ENCODE measurements at places on chromosomes 3 and 15.
A peak's percentile ranks its signal among the peaks of the same experiment; 100 is the strongest.

- no peak for DNase-seq
Measured at GRCh38 chr3:72632129-72632528, 216.1 kb downstream of the SHQ1 start.

- peak; percentile 44 for DNase-seq
Measured at GRCh38 chr3:23239211-23240068, 36.3 kb downstream of the UBE2E2 start.

DNA sequence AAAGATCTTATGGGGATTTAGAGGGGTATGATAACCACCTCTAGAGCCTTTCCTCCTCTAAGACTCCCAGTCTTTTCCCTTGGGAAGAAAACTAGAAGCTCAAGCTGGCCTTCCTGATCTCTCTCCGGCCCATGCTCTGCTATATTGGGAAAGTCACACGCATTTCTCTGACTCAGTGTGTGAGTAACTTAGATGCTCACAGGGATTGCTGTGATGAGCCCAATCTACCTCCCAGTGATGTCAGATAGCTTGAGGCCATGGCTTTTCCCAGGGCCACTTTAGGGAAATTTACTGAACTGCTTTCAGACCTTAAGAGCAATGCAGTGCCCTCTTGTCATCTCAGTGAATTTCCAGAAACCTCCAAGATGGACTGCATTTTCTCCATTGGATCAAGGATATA is 8.6 kb upstream of the ST8SIA2 start:
- DNase-seq: no peak

DNA sequence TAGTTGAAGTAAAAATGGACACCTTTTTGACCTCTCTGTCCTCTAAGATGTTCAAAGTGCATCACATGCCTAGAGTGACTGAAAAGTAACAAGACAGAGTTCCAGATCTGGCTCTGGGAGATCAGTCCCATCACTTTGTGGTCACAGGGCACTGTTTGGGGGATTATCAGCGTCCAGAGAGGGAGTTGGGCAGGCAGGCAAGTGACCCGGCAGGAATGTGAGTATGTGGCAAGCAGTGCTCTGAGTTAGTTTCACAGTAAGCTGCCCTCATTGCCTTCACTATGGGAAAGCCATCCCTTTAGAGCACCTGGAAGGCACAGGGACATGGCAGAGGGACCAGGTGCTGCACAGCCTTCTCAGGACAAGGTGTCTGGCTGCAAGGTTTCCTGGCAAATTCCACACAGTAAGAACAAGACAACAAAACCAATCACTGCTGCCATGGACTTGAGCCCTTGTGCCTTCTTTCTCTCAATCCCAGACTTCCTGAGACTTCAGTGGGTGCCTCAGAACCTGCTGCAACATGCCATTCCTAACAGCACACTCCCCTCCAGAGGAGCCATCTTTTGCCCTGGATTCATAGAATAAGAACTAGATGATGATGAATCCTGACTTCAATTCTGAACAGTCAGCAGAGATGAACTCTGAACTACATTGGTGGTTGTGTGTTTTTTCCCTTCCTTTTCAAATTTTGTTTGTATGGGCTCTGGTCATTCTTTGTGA is 55.2 kb downstream of the TIPARP start:
- no peak for DNase-seq

- DNase-seq: no peak
Measured at GRCh38 chr3:16423298-16423697, 90.2 kb downstream of the RFTN1 start.
